ENCODE measurements at places on chromosomes 6 and 20. TPM values are rescaled to one million over a fixed set of nuclear protein-coding genes. Genes with fewer than 3 reads are reported as not detected.

SASH1 gene
- 89.6 TPM for total RNA-seq

TPD52L2 gene
- 153 TPM for total RNA-seq

WFDC2 gene
- total RNA-seq, result not detected

RIMS1 gene
- total RNA-seq, result 0.67 TPM

C2 gene
- not detected for total RNA-seq

GPANK1 gene
- 12.1 TPM for total RNA-seq

XKR7 gene
- not detected for total RNA-seq

ZNF76 gene
- 21.6 TPM for total RNA-seq

NKX2-2 gene
- total RNA-seq, result not detected

HDAC2 gene
- 100 TPM for total RNA-seq

C20orf144 gene
- 0.11 TPM for total RNA-seq

MOG gene
- total RNA-seq, result not detected

SIRPD gene
- total RNA-seq, result not detected

HBS1L gene
- total RNA-seq, result 163 TPM

MED20 gene
- 50.1 TPM for total RNA-seq

TMEM242 gene
- total RNA-seq, result 5.7 TPM

PNISR gene
- total RNA-seq, result 55.8 TPM

OR2B6 gene
- not detected for total RNA-seq

SLC52A3 gene
- total RNA-seq, result not detected

GJA10 gene
- total RNA-seq, result not detected

BFSP1 gene
- 2.9 TPM for total RNA-seq

LPA gene
- total RNA-seq, result not detected

RAMACL gene
- total RNA-seq, result 2.4 TPM

NKAIN2 gene
- not detected for total RNA-seq

DSN1 gene
- 20.6 TPM for total RNA-seq

OPRL1 gene
- total RNA-seq, result 2.0 TPM

CFAP61 gene
- not detected for total RNA-seq

TFAP2B gene
- not detected for total RNA-seq

HTR1E gene
- total RNA-seq, result not detected

FBXL4 gene
- 8.2 TPM for total RNA-seq

ZBTB9 gene
- 6.1 TPM for total RNA-seq

GPR6 gene
- total RNA-seq, result not detected

DDR1 gene
- 7.4 TPM for total RNA-seq

PLA2G7 gene
- not detected for total RNA-seq

All from pulmonary artery endothelial cell (primary cell).